ENCODE measurements at places on chromosomes 13 and 19.

DNA sequence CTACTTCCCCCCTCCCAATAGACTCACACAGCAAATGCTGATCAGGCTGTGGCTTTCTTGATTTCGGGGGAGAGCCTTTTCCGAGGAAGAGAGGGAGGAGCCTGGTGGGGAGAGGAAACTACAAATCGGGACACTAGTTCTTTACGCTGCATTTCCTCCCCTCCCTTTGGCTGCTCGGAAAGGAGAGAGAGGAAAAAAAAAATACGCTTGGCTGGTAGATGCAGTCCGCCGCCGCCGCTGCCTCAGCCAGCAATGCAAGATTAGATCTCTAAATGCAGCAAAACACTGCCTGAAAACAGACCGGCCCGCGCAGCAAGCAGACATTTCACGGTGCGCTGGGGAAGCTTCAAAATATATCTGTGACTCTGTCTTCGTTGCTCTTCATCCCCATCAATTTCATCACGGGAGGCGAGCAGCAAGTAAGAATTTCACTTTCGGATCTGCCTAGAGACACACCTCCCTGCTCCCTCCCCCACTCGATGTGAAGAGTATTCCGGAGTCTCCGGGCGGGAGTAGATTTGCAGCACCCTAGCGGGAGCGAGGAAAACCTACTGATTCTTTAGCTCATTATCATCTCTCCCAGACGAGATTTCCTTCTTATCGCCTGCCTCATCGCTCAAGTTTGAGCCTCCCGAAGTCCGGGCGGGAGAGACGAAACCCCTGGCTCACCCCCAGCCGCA, at the start of gene PCDH17:
TSS of gene PCDH17 (plus strand) at position 149 of the 680 bp plus-strand sequence. CDS start 803 bp downstream, outside the sequence.
- no peak for DNase-seq

DNA sequence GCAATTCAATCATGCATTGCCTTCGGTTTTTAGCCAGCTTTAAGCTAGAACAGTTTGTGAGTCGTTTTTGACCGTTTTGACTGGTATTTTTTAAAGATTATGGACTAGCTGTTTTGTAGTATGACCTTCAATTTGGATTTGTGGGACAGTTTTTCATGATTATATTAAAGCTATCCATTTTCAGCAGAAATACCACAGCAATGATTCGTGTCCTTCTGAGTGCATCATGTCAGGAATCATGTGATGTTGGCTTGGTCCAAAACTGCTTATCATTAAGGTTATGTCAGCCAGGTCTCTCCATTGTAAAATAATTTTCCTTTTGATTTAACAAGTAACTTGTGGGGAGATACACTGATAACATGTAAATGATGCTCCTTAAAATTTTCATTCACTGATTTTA, 229.0 kb downstream of the POSTN start:
- no peak for DNase-seq

DNA sequence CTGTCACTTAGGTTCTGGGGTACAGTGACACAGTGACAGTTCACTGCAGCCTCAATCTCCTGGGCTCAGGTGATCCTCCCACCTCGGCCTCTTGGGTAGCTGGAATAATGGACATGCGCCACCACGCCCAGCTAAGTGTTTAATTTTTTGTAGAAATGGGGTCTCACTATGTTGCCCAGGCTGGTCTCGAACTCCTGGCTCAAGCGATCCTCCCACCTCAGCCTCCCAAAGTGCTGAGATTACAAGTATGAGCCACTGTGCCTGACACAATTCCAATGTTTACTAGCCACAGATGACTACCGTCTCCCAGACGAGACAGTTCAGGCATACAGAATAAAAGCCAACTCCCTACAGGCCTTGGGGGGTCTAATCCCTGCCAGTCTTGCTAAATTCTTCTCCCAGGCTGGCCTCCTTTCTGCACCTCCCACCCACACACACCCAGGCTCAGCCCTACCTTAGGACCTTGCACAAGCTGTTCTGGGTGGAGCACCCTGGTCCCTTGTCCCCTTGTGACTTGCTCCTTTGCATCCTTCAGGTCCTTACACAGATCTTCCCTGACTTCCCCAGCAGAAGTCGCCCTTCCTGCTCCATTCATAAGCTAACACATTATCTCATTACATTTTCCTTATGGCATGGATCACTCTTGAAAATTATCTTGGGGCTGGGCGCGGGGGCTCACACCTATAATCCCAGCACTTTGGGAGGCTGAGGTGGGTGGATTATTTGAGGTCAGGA, 106.4 kb downstream of the INSR start:
- no peak for DNase-seq

DNA sequence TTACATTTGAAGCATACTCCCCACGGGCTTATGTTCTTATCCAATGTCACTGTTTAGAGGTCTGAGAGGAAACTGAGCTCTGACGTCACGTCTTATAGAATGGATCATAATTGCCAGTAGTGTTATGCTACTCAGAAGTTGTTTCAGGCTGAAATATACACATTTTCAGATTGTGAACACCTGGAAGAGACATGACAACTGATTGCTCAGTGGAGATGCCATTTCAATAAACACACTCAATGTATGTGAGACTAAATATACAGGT, 17.3 kb downstream of the FLT1 start:
- no peak for DNase-seq

- DNase-seq: no peak
Observed at GRCh38 chr19:1675633-1676350, 23.4 kb upstream of the TCF3 start.

GRCh38 chr13:99830931-99831330, 140.6 kb downstream of the ZIC5 start:
- DNase-seq: no peak

DNA sequence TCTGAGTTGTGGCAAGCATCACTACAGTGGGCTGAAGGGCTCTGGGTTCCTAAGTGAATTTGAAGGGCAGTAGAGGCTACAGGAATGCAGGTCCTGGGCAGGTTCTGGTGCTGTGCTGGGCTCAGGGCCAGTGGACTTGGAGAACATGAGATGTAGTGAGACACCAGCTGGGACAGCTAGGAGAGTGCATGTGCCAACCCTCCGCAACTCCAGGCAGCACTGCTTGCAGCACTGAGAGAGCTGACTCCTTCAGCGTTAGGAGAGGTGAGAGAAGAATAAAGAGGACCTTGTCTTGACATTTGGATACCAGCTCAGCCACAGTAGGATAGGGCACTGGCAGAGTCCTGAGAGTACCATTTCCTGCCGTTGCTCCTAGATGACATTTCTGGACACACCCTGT, 739.9 kb upstream of the PRR20A start:
- DNase-seq: no peak

DNA sequence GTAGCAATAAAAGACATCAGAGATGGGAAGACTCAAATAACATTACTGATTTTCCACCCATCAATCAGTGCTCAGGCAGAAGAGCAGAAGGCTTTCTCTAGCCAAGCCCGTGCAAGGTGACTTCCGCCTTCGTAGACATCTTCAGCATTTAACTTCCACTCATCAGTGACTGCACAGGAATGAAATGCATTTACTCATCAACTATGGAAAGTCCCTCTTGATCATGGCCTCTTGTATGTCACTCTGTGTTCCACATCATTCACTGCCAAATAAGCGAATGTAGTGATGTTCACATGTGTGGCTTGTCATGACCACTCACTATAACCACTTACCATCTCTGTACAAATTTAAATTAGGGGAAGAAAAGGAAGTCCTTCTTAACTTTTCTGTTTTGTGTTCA, 49.4 kb downstream of the SACS start:
- no peak for DNase-seq

- no peak for DNase-seq
Observed at GRCh38 chr19:1859331-1859781, 4.0 kb downstream of the KLF16 start.

Data from esophagus squamous epithelium (tissue), 5 donors.